ENCODE measurements at places on chromosomes 5 and 9. TPM values are rescaled to one million over a fixed set of nuclear protein-coding genes. Genes with fewer than 3 reads are reported as not detected.

- DNase-seq, result no peak
- no peaks in the 10 kb centered on the region for H3K36me3 ChIP-seq
- H3K4me1 ChIP-seq, result no peaks in the 10 kb centered on the region
- H3K27ac ChIP-seq, result no peak overlapping the region
- H3K27me3 ChIP-seq, result peaks cover 8% of the 10 kb centered on the region
Observed at GRCh38 chr9:69260161-69260560, 64.9 kb upstream of the ENTREP1 start.

GRCh38 chr5:109143031-109143430 lies 266.7 kb downstream of the PJA2 start:
- no peak overlapping the region for H3K4me3 ChIP-seq
- H3K4me1 ChIP-seq, result no peaks in the 10 kb centered on the region
- H3K27ac ChIP-seq, result no peak overlapping the region
- no peak for DNase-seq
- H3K36me3 ChIP-seq, result no peaks in the 10 kb centered on the region
- H3K27me3 ChIP-seq, result no peaks in the 10 kb centered on the region

DNA sequence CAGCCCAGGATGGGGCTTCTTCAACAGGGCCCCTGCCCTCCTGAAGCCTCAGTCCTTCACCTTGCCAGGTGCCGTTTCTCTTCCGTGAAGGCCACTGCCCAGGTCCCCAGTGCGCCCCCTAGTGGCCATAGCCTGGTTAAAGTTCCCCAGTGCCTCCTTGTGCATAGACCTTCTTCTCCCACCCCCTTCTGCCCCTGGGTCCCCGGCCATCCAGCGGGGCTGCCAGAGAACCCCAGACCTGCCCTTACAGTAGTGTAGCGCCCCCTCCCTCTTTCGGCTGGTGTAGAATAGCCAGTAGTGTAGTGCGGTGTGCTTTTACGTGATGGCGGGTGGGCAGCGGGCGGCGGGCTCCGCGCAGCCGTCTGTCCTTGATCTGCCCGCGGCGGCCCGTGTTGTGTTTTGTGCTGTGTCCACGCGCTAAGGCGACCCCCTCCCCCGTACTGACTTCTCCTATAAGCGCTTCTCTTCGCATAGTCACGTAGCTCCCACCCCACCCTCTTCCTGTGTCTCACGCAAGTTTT lies 23.6 kb downstream of the PCDHGC5 start:
- DNase-seq, result peak; percentile 86
- H3K27me3 ChIP-seq, result no peaks in the 10 kb centered on the region
- peak overlapping the region; percentile 89 for H3K4me3 ChIP-seq
- H3K27ac ChIP-seq, result peak overlapping the region; percentile 65

- H3K27ac ChIP-seq, result no peak overlapping the region
- H3K27me3 ChIP-seq, result no peaks in the 10 kb centered on the region
- no peak for DNase-seq
Observed at GRCh38 chr9:116941266-116941665, 254.2 kb downstream of the TRIM32 start.

GRCh38 chr9:96654450-96655197 lies 493 bp downstream of the PRXL2C start:
- peak overlapping the region; percentile 55 for H3K27ac ChIP-seq
- DNase-seq, result peak; percentile 77
- H3K4me1 ChIP-seq, result peaks cover 20% of the 10 kb centered on the region
- peaks cover 4% of the 10 kb centered on the region for H3K36me3 ChIP-seq

- no peak overlapping the region for H3K27ac ChIP-seq
- peaks cover 2% of the 10 kb centered on the region for H3K4me1 ChIP-seq
- H3K36me3 ChIP-seq, result no peaks in the 10 kb centered on the region
- no peak for DNase-seq
- H3K4me3 ChIP-seq, result no peak overlapping the region
Observed at GRCh38 chr9:126945682-126946081, 31.1 kb downstream of the RALGPS1 start.

- H3K4me3 ChIP-seq, result no peak overlapping the region
- peaks cover 72% of the 10 kb centered on the region for H3K36me3 ChIP-seq
- H3K4me1 ChIP-seq, result no peaks in the 10 kb centered on the region
- no peak overlapping the region for H3K27ac ChIP-seq
Observed at GRCh38 chr5:168513861-168514428, 15.2 kb upstream of the FBLL1 start.

- no peak overlapping the region for H3K4me3 ChIP-seq
- H3K36me3 ChIP-seq, result no peaks in the 10 kb centered on the region
Observed at GRCh38 chr9:72297516-72297915, 67.5 kb downstream of the ZFAND5 start.

Gene IRX2
- total RNA-seq, result not detected

Gene LHX3
- 0.12 TPM for total RNA-seq

Gene BTNL8
- total RNA-seq, result not detected

All from natural killer cell treated with Interleukin-12 subunit alpha and Interleukin-12 subunit beta and Interleukin-15 and Interleukin-18, amount 100 ng/mL, for 72 hours (primary cell).